Esophagus muscularis mucosa (tissue), 4 donors: ENCODE measurements at places on chromosomes 7 and 10. TPM values are rescaled to one million over a fixed set of nuclear protein-coding genes. Genes with fewer than 3 reads are reported as not detected.

MMD2 gene
- total RNA-seq, result not detected

ECHDC3 gene
- 7.9 TPM for total RNA-seq

DNA sequence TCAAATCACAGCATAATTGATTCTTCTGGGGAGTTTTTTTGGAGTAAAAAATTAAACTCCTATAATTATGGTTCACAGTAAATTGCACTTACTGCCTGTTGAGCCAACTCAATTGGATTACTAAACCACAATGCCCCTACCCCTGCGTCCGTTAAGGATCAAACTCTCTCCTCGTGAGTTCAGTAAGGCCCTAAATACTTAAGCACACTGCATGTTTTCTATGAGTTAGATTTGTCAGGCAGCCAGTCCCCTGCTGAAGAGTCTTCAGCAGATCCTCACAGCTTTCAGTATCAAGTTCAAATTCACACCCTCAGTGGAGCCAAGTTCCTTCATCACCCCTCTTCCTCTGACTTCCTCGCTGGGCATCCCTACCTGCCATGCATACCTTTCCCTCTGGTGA is 275.0 kb upstream of the BMPER start:
- no peak for DNase-seq

DNA sequence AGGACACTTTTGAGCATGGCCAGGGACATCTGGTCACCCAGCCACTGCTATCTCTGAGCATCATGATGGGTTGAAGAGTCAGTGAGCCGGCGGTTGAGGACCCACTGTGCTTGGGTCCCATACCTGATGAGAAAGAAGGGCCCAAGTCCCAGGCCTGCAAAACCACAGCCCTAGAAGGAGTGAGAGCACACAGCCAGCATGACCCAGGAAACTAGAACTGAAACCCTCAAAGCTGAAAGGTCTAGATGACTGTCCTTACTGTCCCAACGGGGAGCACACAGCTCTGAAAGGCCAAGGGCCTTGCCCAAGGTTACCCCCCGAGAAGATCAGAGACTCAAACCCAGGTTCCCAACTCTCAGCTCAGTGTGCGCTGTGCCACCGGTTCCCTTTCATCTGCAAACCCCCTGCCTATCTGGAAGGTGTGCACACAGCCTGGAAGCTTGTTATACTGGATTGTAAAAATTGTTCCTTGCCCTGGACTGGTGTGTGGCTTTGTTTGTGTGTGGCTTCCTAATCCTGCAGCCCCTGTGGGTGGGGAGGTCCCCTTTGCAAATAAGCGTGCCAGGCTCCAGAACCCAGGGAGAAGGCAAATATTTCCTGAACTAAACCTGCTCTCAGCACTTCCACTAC is 22.6 kb upstream of the PSAP start:
- no peak for DNase-seq

GRCh38 chr10:58968389-58968755 is 208.1 kb upstream of the PHYHIPL start:
- no peak for DNase-seq

DNA sequence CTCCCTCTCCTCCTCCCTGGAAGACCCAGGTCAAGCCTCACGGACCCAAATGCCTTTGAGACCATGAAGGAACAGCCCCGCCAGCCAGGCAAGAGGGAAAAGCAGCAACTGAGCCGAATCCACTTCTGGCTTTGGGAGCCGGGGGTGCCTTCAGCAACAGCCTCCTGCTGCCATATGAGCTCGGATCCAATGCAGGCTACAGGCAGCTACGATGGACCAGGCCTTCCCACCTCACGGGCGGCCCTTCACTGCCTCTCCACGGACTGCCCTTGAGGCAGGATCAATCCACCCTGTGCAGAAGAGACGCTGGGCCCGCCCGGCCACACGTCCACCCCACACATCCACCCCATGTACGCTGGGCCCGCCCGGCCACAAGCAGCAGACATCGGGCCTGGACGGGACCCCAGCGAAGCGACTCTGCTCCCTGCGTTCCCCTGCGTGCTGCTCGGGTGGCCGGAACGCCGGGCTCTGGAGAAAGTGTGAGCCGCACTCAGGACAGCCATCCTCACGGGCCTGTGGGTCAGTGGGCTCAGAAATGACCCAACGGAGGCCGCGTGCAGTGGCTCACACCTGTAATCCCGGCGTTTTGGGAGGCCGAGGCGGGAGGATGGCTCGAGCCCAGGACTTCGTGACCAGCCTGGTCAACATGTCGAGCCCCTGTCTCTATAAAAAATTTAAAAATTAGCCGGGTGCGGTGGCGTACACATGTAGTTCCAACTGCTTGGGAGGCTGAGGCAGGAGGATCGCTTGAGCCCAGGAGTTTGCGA is 82.0 kb downstream of the FOXL3 start:
- DNase-seq, result no peak
